ACHN (cell line): ENCODE measurements at places on chromosomes 6 and 20.

GRCh38 chr20:49597825-49598395, 30.0 kb upstream of the PTGIS start:
- DNase-seq = no peak

- DNase-seq = no peak
Measured at GRCh38 chr6:132785936-132786335, 12.5 kb downstream of the SLC18B1 start.

GRCh38 chr20:38640521-38640920, 38.9 kb downstream of the ARHGAP40 start:
- no peak for DNase-seq

- peak; percentile 57 for DNase-seq
Measured at GRCh38 chr6:11231564-11232192, 790 bp downstream of the NEDD9 start.

GRCh38 chr20:11217326-11218172, 543.8 kb upstream of the JAG1 start:
- DNase-seq = no peak

DNA sequence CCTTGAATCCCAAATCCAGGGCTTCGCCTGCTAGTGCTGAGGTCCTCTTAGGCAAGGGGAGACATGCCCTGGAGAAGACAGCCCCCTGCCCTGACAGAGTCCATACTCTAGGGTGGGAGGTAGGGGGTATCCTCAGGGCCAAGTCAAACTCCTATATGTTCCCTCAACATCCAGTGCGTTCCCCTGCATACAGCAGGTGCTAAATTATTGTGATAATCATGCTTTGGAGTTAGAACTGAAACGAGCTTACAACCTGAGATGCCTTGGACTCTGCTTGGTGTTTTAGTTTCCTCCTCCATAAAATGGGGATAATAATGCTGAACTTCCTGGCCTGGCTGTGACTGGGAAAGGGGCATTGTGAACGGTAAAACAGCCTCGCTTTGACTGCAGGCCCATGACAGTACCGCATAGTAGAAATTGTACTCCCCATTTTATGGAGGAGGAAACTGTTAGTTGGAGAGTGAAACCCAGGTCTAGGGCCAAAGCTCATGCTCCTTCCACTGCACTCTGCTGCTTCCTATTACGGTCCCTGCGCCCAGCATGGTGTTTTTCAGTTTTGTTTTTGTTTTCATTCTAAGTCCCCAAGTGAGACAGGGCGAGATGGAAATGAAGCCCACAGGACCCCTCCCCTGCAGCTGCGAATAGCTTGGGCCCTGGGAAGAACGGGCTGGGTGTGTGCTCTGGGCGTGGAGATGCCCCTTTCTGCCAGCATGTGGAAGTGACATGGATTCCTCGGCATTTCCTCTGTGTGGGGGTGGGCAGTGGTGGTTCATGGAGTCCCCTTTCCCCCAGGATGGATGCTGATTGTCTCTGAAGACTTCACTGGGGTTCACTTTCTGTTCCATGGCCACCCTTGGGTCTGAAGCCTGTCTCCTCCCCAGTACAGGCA, 162.5 kb downstream of the VEGFA start:
- no peak for DNase-seq

- DNase-seq = no peak
Measured at GRCh38 chr20:14049111-14049510, 53.8 kb downstream of the MACROD2 start.

- DNase-seq = no peak
Measured at GRCh38 chr6:150430815-150431214, 62.0 kb downstream of the IYD start.

DNA sequence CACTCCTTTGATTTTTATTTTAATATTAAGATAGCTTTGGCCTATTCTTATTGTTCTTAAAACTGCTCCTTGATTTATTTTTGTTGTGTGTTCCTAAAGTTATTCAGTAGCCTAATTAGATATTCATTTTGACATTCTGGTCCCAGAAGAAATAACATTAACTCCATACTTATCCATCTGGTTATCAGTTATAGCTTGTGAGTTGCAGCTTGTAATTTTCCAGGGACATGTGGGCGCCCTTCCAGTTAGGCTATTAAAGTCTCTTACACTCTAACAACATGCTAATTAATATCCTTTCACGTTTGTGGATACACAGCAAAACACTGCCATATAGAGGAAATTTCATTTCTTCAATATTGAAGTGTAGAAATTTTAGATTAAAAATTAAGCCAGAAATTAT, 987.5 kb downstream of the HACE1 start:
- no peak for DNase-seq

GRCh38 chr6:33785778-33786177, 3.2 kb downstream of the LEMD2 start:
- no peak for DNase-seq

GRCh38 chr6:157832250-157832967, 9.4 kb downstream of the SNX9 start:
- DNase-seq = no peak

DNA sequence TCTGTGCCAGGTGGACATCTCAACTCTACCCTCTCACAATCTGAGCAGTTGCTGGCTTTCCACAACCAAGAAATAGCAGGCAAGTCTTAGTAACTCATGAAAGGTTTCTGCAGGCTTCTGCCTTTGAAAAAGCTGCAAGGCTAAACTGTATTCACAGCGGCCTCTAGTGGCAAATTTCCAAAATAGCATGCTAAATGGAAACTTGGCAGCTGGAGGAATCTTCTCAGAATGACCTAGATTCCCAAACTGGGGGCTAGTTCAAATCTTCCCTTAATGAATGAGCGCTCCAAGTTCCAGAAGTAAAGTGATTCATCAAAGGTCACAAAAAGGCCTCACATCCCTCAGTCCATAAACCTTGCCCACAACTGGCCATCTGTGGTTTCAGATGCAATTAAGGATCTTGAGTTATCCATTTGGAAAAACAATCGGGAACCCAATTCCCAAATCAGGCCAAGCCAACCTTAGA, 11.9 kb upstream of the CPNE5 start:
- DNase-seq = peak; percentile 54

GRCh38 chr6:148671085-148671484, 75.7 kb upstream of the UST start:
- DNase-seq = no peak

GRCh38 chr6:83824388-83824801, 28.8 kb upstream of the RIPPLY2 start:
- peak; percentile 27 for DNase-seq

- DNase-seq = no peak
Measured at GRCh38 chr6:153727885-153728284, 311.2 kb upstream of the OPRM1 start.

DNA sequence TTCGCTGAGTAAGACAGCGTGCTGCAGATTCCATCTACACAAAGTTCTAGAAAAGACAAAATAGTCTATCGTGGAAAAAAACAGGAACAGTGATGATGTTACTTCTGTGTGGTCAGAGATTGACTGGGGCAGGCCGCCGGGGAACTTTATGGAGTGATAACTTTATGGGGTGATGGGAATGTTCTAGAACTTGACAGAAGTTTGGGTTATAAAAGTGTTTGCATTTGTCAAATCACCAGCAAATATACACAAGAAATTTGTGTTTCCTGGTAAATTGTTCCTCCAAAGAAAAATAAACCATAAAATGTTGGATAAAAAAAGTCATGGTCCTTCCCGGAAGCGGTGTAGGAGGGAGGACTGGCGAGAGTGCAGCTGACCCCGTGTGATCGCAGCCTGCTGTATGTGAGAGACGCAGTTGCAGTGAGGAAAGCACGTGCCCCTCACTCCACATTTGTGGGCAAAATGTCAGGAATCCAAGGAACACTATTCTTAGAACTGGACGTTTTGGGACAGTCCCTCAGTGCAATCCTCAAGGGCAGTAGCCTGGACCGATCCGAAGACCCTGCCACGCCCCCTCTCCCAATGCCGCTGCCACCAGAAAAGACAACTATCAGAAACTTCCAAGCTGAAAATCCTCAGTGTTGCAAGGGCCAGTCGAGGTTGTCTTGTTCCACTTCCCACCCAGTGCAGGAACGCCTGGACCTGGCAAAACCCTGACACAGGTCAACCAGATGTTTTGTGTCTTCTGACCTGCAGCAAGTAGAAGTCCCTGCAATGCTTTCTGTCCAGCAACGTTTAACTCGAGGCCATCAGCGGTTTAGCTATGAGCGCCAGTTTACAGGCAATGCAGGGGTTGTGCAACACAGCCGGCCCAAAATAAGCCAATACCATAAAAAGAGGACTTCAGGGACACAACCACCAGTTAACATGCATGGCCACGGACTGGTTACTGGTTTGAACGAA, 80.5 kb upstream of the QKI start:
- no peak for DNase-seq

DNA sequence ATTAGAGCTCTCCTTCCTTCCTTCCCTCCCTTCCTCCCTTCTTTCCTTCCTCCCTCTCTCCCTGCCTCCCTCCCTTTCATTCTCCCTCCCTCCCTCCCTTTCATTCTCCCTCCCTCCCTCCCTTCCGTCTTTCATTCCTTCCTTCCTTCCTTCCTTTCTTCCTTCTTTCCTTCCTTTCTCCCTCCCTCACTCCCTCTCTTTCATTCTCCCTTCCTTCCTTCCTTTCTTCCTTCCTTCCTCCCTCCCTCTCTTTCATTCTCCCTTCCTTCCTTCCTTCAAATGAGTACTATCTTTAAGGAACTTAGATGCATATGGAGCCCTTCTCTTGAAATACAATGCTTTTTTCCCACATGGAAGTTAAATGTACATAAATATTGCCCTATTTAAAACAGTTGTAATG, 20.9 kb upstream of the PTPRK start:
- no peak for DNase-seq

DNA sequence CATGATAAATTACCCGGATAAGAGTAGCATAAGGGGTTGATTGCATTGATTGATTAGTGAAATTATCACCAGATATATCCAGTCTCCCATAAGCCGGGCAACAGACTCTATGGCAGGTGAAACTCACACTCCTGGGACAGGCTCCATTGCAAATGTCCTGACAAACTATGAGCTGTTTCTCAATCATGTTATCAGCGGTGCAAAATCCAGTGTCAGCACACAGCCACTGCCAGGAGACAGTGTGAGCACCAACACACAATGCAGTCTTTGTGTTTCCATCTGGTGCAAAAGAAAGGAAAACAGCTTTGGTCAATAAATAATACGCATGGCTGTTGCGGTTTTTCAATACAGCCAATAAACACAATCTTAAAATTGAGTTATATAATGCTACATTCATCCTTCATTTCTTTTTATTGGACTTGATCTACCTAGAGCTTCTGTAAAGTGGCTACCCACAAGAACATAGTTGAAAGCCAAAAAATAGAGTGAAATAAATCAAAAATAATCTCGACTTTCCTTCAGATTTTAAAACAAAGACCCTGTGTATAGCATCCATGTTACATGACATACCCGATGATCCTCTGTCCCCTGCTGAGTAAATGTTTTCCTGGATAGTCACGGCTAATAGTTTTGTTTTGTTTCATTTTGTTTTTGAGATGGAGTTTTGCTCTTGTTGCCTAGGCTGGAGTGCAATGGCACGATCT, 64.3 kb upstream of the AFDN start:
- DNase-seq = no peak

DNA sequence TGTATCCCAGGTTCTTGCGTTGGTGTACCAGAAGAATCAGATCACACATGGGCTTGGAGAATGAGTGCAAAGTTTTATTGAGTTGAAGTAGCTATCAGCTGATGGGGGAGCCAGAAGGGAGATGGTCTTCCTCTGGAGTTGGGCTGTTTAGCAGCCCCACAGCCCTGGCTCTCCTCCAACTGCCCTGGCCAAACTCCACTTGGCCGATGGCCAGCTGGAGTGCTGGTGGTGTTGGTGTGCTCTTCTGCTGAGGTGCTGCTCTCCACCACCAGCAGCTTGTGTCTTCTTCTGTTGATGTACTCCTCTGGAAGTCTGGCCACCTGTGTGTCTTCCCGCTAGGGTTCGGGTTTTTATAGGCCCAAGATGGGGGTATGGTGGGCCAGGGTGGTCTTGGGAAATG, 172.8 kb downstream of the TINAG start:
- DNase-seq = no peak

DNA sequence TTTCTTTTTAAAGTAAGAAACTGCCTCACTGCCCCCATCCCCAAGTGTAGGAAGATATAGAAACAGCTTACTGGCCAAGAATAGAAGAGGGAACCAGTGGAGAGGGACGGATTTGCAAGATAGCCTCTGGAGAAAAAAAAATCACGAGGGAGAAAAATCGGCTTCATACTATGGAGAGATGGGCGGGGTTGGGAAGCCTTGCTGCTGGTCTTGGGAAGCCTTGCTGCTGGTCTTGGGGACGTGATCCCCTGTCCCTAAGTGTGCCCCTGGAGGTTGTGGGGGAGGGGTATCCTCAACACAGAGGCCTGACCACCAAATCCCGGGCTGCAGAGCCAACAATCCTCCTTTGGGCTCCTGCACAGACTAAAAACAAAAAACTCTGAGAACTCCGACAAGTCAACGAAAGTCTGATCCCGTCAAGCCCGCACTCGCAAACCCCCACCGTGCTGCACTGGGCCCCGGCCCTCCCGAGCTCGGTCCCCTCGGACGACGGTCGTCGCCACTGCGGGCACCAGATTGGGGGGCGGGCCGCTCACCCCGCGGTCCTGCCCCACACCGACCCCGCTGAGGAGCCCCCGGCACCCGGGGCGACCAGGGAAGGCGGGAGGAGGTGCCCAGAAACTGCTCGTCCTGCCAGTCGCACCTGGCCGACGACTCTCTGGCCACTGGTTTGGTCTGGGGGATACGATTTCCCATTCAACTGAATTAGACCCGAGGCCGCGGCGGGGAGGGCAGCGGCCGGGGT, 750 bp downstream of the MAP7 start:
- DNase-seq = peak; percentile 31

- DNase-seq = peak; percentile 42
Measured at GRCh38 chr6:100664274-100665040, 199.7 kb upstream of the SIM1 start.

- DNase-seq = no peak
Measured at GRCh38 chr6:18441251-18441979, 54.3 kb downstream of the RNF144B start.

GRCh38 chr6:167270499-167271311, 20.4 kb upstream of the UNC93A start:
- no peak for DNase-seq

GRCh38 chr6:75516757-75517156, 23.2 kb upstream of the FILIP1 start:
- no peak for DNase-seq

- no peak for DNase-seq
Measured at GRCh38 chr6:129235167-129236000, 352.4 kb downstream of the LAMA2 start.

GRCh38 chr20:57663241-57663640, 43.0 kb upstream of the ZBP1 start:
- DNase-seq = no peak

DNA sequence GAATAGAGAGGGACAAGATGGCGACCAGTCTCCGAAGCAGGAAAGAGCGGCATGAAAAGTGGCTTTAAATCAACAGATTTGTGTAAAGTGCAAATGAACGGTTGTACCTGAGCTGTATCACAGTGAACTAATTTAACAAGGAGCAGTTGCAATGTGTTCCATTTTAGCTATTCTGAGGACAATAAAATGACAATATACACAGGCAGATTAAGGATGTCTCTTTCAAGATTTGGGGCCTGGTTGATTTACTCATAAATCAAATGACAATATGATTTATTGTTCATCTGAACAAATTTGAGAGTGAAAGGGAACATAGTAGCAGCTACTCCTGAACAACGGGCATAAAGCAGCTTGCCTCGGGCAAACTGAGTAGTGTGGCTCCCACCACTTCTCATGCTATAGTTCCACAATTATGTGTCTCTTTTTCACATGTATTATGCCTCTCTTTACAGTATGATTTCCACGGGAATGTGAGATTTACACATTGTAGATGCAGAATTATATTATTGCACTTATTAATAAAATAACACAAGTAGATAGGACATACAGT, 204.1 kb upstream of the AGPAT4 start:
- DNase-seq = no peak
